Karpas-422 (cell line): ENCODE measurements at places on chromosomes 2 and 18. TPM values are rescaled to one million over a fixed set of nuclear protein-coding genes. Genes with fewer than 3 reads are reported as not detected.

Gene LBX2
- total RNA-seq, result 7.2 and 15.8 TPM in 2 replicates

Gene ST6GAL2
- total RNA-seq, result 0.47 and 0.82 TPM in 2 replicates

Gene POTEF
- 0.07 TPM in 1 of 2 replicates, not detected in the other for total RNA-seq

Gene PLGLB1
- total RNA-seq, result 4.1 and 12.2 TPM in 2 replicates

Gene GAL3ST2
- not detected in 2 replicates for total RNA-seq

Gene SGPP2
- total RNA-seq, result not detected in 2 replicates

Gene RAB17
- total RNA-seq, result 1.3 and 2.9 TPM in 2 replicates

Gene INPP5D
- 145 and 155 TPM in 2 replicates for total RNA-seq

Gene FER1L5
- total RNA-seq, result not detected in 2 replicates

Gene IL36B
- total RNA-seq, result not detected in 2 replicates

Gene CFC1
- total RNA-seq, result not detected in 2 replicates

Gene DIPK1C
- total RNA-seq, result not detected in 2 replicates

Gene CDCA7
- total RNA-seq, result 35.3 and 43.5 TPM in 2 replicates

Gene CDH7
- total RNA-seq, result 0.14 TPM in 1 of 2 replicates, not detected in the other

Gene RGPD8
- total RNA-seq, result 0.07 TPM in 1 of 2 replicates, not detected in the other

Gene ZAP70
- total RNA-seq, result not detected in 2 replicates

Gene CLEC4F
- total RNA-seq, result not detected in 2 replicates

Gene RESP18
- total RNA-seq, result not detected in 2 replicates

Gene NTSR2
- total RNA-seq, result not detected in 2 replicates

Gene CHRNG
- total RNA-seq, result not detected in 2 replicates

Gene ALLC
- total RNA-seq, result not detected in 2 replicates

Gene TRIM43
- total RNA-seq, result not detected in 2 replicates

Gene VSNL1
- not detected in 2 replicates for total RNA-seq

Gene LINC00305
- 5.1 and 11.2 TPM in 2 replicates for total RNA-seq

Gene CCDC85A
- total RNA-seq, result not detected in 2 replicates

Gene CCNYL1
- 12.6 and 30.5 TPM in 2 replicates for total RNA-seq

Gene REG3A
- not detected in 2 replicates for total RNA-seq

Gene PPP1R1C
- total RNA-seq, result not detected in 2 replicates

Gene POMC
- 0.45 TPM in 1 of 2 replicates, not detected in the other for total RNA-seq

Gene OSBPL6
- total RNA-seq, result 0.11 and 0.30 TPM in 2 replicates

Gene PJVK
- 4.7 and 8.9 TPM in 2 replicates for total RNA-seq

Gene ASB18
- not detected in 2 replicates for total RNA-seq

Gene CYP27A1
- 0.29 TPM in 1 of 2 replicates, not detected in the other for total RNA-seq

Gene PNO1
- 28.3 and 52.2 TPM in 2 replicates for total RNA-seq

Gene SLC35F6
- total RNA-seq, result 13.8 and 13.9 TPM in 2 replicates

Gene ABCG8
- total RNA-seq, result not detected in 2 replicates

Gene ADAM23
- total RNA-seq, result not detected in 2 replicates

Gene C2orf72
- total RNA-seq, result not detected in 2 replicates

Gene IL1F10
- total RNA-seq, result not detected in 2 replicates

Gene CFAP65
- total RNA-seq, result 0.11 TPM in 1 of 2 replicates, not detected in the other
